Activated T-helper 1 cell treated with anti-CD3 and anti-CD28 coated beads, Interleukin-12 subunit alpha, Interleukin-12 subunit beta, Interleukin-2, Interleukin-4 antibody, amounts not matched to agents 30 ng/mL and 10 ng/mL and 1 ng/mL, durations not matched to agents 14 hours and 24 hours and 36 hours (primary cell): ENCODE measurements at places on chromosomes 11 and 22.
A peak's percentile ranks its signal among the peaks of the same experiment; 100 is the strongest.

DNA sequence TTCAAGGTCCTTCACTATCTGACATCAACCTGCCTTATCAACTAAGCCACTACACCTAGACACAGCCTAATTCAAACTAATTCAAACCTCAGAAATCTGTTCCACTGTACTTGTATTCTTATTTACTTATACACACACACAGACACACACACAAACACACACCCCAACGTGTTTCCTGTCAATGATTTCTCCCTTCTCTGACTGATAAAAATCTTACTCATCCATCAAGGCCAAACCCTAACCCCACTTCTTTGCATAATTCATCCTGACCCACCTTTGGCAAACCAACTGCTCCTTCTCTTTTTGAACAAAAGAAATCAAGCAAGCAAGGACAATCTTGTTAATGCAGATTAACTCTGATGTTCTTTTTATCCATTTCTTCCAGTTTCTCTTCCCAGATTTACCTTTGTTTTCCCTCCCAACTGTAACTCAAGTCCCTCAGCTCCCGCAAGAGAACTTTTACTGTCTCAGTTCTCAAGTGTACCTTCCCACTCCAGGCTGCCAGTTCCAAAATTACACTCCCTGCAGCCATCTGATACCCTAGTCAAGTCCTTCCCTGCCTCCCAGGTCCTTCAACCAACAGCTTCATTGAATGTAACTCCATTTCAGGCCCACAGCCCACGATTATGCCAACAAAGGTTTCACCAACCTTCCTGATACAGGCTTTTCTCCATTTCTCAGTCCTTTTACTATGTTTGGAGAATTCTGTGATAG is 78.3 kb downstream of the PAK1 start:
- H3K4me1 ChIP-seq = no peaks in the 10 kb centered on the region
- no peaks in the 10 kb centered on the region for H3K27me3 ChIP-seq
- no peak overlapping the region for H3K27ac ChIP-seq
- DNase-seq = no peak
- no peak overlapping the region for H3K4me3 ChIP-seq

- H3K36me3 ChIP-seq = peaks cover 20% of the 10 kb centered on the region
- no peak overlapping the region for H3K4me3 ChIP-seq
- peak overlapping the region; percentile 58 for H3K27ac ChIP-seq
- DNase-seq = no peak
Measured at GRCh38 chr11:65445604-65446445, 23.2 kb downstream of the NEAT1 start.

GRCh38 chr11:14860511-14860910 is 31.5 kb downstream of the CYP2R1 start:
- peaks cover 10% of the 10 kb centered on the region for H3K4me1 ChIP-seq
- DNase-seq = no peak
- no peak overlapping the region for H3K27ac ChIP-seq
- H3K36me3 ChIP-seq = peaks cover 66% of the 10 kb centered on the region
- no peak overlapping the region for H3K4me3 ChIP-seq

- peaks cover 43% of the 10 kb centered on the region for H3K4me1 ChIP-seq
- H3K27me3 ChIP-seq = no peaks in the 10 kb centered on the region
- no peak overlapping the region for H3K4me3 ChIP-seq
- no peak for DNase-seq
Measured at GRCh38 chr22:40202225-40202944, 24.7 kb downstream of the TNRC6B start.

GRCh38 chr11:74347381-74347780 is 35.9 kb upstream of the P4HA3 start:
- no peak overlapping the region for H3K27ac ChIP-seq
- H3K4me3 ChIP-seq = no peak overlapping the region
- no peaks in the 10 kb centered on the region for H3K4me1 ChIP-seq
- H3K36me3 ChIP-seq = peaks cover 6% of the 10 kb centered on the region
- DNase-seq = no peak
